ENCODE measurements at places on chromosomes 2 and 18.

DNA sequence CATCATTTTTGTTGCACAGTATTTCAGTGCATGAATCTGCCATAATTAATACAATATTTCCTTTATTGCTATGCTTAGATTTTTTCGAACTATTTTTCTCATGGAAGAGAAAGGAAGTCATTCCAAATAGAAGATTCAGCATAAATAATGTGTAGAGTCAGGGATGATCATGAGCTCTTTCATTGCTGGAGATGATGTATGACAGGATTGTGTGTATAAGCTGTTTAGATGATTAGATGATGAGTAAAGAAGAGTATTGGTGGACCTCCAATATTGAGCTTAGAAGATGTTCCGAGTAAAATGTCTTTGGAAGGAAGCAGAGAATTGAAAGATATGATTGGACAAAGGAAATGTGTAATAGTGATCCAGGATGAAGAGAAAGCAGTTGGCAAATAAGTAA, 364.5 kb downstream of the PARD3B start:
- no peak for DNase-seq

- DNase-seq, result no peak
Measured at GRCh38 chr2:95573866-95574265, 17.9 kb upstream of the TRIM43 start.

DNA sequence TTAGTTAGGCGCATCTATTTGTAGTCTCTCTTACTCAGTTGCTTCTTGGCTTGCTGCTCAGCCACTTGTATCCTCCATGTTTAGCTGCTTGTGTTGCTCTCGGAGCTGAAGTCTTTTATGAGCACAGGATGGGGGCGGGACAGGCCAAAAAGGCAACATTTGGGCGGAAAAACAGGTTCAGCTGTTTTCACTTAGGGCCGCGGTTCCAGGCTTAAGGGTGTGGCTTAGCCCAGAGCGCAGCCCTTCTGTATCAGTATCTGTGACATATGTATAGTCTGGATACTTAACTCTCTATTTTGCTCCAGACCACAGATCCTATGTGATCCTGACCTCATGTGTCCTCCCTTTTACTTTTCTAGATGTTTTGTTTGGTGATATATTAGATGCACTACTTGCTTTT, 763.5 kb downstream of the SUCLG1 start:
- DNase-seq, result no peak

DNA sequence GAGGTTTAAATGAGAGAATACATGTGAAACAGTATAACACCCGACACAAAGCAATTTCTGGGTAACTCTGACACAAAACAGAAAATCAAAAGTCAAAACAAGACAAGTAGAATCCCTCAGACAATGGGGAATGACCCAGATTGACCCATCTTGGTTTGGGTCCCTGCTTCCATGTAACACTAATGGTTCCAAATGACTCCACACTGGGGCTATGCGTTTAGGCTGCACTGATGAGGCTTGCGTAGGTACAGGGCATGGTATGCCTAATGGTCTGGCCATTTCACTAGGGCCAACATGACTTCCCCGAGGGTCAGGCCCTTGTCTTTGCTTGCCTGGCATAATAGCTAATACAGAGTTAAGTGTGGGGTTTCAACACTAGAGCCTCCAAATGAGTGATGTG, 27.2 kb upstream of the NFE2L2 start:
- no peak for DNase-seq

DNA sequence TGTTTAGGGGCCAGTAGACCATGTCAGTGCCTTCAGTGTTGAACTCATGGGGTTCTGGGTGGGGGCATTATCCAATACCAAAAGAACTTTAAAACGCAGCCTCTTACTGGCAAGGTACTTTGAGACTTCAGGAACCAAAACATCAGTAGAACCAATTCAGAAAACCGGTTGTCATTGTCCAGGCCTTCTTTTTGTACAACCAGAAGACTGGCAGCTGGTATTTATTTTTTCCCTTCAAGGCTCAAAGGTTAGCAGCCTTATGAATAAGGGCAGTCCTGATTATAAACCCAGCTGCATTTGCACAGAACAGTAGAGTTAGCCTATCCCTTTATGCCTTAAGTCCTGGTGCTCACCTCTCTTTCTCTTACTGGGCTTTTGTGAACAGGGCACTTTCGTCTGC, 113.8 kb upstream of the EML6 start:
- no peak for DNase-seq

DNA sequence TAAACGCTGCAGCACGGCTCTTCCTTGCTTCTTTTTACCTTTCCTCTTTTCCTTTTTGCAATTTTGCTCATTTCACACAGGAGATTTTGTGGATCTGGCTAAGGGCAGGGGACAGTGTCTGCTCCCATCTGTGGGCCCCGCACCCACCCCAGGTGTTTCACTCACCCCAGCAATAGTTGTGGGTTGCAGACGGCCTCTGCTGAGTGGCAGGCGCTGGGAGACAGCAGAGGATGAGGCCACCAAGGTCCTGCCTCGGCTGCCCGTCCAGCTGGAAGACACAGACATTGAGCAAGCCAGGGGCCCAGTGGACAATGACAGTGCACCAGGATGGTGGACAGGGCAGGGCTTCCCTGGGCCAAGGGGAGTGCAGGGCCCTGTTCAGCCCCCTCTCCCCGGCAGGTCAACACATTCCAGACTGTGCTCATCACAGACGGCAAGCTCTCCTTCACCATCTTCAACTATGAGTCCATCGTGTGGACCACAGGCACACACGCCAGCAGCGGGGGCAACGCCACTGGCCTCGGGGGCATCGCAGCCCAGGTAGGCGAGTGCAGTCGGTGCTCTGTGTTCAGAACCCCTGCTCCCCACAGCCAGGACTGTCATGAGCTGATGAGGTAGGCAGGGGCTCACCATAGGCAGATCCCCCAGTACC, 35.0 kb downstream of the SNED1 start:
- no peak for DNase-seq

- no peak for DNase-seq
Measured at GRCh38 chr2:84882775-84883550, 2.1 kb upstream of the TRABD2A start.

DNA sequence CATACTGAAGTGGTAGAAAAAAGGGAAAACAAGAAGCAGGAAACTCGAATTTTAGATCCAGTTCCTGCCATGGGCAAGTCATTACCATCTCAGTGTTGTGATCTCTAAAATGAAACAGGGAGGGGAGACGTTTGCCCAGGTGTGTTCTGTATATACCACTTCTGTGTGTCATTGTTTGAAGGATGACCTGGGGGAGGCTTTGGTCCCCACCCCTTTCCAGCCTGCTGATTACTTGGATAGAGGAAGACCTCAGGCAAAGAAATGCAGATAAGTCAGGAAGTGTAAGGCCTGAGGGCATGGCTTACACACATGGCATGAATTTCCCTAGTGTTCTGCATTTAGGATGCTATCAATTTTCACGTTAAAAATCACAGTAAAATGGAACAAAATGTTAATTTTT, 205.2 kb upstream of the CXCR4 start:
- DNase-seq, result no peak

GRCh38 chr18:39205565-39206195, 1640.1 kb upstream of the CELF4 start:
- DNase-seq, result no peak

GRCh38 chr2:67612576-67613042, 215.5 kb downstream of the ETAA1 start:
- no peak for DNase-seq

DNA sequence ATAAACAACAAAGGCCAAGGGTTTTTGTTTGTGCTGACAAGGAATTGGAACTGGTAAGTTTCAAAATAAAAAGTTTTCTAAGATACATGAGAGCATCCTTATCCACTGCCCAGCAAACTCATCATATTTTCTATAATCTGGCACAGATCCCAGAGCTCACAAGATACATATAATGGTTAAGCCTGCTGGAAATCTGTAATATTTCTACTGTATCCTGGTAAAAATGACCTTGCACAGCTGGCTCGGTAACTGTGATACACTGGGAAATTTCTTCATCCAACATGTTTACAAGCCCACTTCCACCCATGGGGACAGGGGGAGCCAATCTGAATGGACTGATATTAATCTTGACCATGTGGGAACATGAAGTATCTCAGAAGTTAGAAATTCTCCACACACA, 425.4 kb upstream of the MMADHC start:
- DNase-seq, result no peak

- no peak for DNase-seq
Measured at GRCh38 chr2:136901732-136902131, 136.4 kb downstream of the THSD7B start.

DNA sequence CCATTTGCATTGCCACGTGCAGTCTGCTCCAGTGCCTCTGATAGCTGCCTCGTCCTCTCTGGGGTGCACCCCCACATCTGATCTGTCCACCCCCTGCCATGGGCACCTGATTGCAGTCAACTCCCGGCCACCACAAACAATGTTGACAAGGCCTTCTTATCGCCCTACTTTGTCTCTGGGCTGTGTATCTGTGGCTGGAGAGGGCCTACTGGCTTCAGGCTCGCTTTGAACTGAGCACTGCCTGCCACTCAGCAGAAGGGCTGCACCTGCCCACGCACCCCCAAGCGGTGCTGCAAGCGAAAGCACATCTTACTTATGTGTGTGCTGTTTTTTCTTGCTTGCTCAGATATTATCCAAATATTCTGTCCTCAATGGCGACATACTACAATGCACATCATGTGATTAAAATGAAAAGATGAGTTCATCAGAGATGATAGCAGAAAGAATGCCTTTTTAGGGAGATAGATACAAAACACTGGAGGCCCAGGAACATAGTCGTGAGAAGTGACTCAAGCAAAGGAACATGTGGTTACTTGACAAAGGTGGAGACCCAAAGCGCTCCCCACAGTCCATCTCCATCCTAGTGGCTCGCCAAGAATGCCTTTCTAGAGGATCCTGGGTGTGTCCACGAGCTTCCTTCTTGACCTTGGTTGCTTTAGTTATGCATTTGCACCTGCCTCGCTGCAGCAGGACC, 28.8 kb downstream of the FBLN7 start:
- peak; percentile 18 for DNase-seq

DNA sequence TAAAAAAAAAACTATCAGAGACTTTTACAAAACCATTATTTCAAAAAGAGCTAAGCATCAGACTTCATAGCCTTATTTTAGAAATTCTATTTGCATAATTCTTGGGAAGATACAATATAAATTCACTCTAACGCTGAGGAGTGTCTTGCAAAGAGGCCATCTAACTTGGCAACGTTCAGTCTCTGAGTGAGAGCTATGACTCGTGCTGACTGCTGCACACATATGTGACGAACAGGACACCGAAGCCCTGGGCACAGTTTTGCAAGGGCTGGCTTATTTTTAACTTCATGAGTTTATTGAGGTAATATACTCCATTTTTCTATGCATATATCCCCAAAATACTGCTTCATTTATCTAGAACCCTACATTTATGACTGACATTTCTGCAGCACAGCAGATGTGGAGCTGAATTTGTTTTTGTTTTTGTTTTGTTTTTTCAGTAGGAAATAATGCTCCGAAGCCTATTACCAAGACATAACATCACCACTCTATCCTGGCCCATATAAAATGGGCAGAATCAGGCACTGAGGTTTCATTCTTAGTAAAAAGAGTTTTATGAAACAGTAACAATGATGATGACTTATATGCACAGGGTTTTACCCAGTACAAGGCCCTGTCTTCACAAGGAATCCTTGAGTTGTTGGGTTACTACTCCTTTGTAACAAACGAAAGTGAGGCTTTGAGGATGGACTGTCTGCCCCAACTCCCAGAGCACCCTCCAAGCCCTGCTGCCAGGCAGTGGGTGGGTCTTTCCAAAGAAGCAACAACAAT, 68.3 kb downstream of the CRACDL start:
- DNase-seq, result no peak

DNA sequence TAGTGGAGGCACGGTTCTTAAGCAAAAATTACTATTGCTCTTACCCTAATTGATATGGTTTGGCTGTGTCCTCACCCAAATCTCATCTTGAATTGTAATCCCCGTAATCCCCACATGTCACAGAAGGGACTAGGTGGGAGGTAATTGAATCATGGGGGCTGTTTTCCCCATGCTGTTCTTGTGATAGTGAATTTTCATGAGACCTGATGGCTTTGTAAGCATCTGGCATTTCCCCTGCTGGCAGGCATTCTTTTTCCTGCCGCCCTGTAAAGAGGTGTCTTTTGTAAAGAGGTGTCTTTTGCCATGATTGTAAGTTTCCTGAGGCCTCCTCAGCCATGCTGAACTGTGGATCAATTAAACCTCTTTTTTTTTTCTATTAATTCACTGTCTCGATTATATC, 1691.8 kb upstream of the SLC39A10 start:
- DNase-seq, result no peak

GRCh38 chr18:76259711-76260110, 235.3 kb downstream of the ZNF516 start:
- no peak for DNase-seq

- DNase-seq, result no peak
Measured at GRCh38 chr2:163252199-163252598, 413.6 kb upstream of the KCNH7 start.

DNA sequence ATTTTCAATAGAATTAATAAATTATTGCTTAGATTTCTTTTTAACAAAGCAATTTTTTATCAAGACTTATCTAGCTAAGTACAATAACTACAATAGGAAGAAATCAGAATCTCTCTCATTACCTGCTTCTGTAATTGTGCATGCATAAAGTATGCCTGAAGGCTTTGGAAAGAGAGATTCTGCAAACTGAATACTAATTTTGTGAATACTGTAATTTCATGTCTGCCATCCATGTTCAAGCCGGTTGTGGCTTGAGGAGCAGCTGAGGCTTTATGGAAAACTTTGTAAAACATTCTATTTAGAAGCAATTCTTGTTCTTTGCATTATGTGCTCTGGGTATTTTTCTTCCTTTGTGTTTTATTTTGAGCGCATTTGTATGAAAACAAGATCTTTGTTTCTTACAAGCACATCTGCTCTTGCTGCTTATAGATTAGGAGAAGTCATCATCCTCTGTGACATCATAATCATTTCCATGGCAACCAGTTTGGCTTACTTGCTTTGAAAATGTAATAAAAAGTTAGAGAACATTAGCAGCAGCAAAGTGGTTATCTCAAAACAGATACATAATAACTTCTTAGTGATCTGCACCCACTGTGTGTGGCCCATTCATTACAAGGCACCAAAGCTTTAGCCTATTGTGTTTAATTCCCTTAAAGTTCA, 16.0 kb upstream of the IKZF2 start:
- DNase-seq, result no peak

DNA sequence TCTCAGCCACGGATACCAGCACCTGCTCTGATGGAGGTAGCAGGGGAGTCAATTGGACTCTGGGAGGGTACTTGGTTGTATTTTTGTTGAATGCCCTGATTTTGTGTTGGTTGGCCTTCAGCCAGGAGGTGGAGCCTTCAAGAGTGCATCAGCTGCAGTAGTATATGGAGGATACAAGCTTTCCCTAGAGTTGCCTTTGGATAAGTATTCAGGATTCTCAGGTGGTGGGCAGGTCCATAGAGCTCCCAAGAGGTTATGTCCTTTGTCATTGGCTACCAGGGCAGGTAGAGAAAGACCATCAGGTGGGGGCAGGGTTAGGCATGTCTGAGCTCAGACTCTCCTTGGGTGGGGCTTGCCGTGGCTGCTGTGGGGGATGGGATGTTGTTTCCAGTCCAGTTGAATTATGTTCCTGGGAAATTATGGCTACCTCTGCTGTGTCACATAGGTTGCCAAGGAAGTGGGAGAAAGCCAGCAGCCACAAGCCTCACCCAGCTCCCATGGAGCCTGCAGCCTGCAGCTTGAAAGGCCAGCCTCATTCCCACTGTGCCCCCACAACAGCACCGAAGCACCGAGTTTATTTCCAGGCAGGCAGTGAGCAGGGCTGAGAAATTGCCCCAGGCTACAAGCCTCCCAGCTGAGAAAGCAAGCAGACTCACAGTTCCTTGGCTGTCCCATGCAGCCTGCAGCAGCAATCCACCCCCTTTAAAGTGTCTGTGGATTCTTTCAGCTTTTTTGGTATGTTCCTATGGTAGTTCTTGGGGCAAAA, 38.6 kb upstream of the CHST9 start:
- no peak for DNase-seq
